ENCODE measurements at places on chromosomes 6 and 20. TPM values are rescaled to one million over a fixed set of nuclear protein-coding genes. Genes with fewer than 3 reads are reported as not detected.

BMP5 gene
- 3.5 TPM for total RNA-seq

KHDC3L gene
- not detected for total RNA-seq

MYB gene
- 0.28 TPM for total RNA-seq

BMP7 gene
- total RNA-seq = not detected

TRIM31 gene
- total RNA-seq = not detected

TRDN gene
- 565 TPM for total RNA-seq

ZNF391 gene
- total RNA-seq = 0.69 TPM

CCN6 gene
- not detected for total RNA-seq

ATP9A gene
- total RNA-seq = 17.2 TPM

RBL1 gene
- 10.7 TPM for total RNA-seq

ME1 gene
- total RNA-seq = 34.9 TPM

ADGRB3 gene
- 0.23 TPM for total RNA-seq

IMPG1 gene
- not detected for total RNA-seq

MLN gene
- not detected for total RNA-seq

MOXD1 gene
- total RNA-seq = 0.30 TPM

HRH3 gene
- not detected for total RNA-seq

GJA1 gene
- total RNA-seq = 9.8 TPM

DEFB124 gene
- not detected for total RNA-seq

FOXC1 gene
- total RNA-seq = 2.2 TPM

ASIP gene
- not detected for total RNA-seq

HLA-DRB5 gene
- 14.4 TPM for total RNA-seq

SLC17A1 gene
- not detected for total RNA-seq

KCNK5 gene
- 0.07 TPM for total RNA-seq

Data from psoas muscle (tissue), 8 donors.